IMR-90 (cell line): ENCODE measurements at places on chromosomes 3 and 15. TPM values are rescaled to one million over a fixed set of nuclear protein-coding genes. Genes with fewer than 3 reads are reported as not detected.

GRCh38 chr15:89514596-89515406 lies 18.4 kb upstream of the RHCG start:
- H3K4me1 ChIP-seq = no peaks in the 10 kb centered on the region
- no peak overlapping the region for H3K27ac ChIP-seq
- no peak for DNase-seq

- H3K4me3 ChIP-seq = no peak within 1 kb of the TSS
- H3K27ac ChIP-seq = no peak within 1 kb of the TSS
- DNase-seq = peak; percentile 61
These were observed at the start of gene IL20RB for GRCh38 chr3:136957751-136958288. Gene IL20RB, plus strand, starts transcription at chr3:136957983. Its CDS starts 131 bp downstream, at chr3:136958114.

DNA sequence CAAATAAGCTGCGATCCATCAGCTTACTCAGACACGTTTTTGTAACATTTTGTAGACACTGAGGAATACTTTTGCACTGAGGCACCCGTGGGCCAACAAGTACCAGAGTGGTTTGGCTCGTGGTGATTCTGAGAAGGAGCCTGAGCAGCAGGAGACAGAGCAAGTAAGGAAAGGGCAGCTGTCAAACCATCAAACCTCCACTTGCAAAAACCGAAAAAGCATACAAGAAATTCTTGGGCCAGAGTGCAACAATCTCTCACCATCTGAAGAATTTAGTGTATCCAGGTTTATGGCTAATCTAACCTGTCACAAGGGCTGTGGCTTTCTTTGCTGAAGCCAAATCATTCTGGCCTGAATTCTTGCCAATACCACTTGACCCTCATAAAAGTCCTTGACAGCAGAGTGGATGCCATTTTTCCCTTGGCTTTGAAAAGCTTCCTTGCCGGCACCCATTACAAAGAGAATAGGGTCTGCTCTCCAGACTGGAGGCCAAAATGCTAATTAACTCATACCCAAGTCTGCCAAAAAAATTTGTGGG lies 56.7 kb downstream of the MYO1E start:
- H3K27me3 ChIP-seq = no peaks in the 10 kb centered on the region
- peak; percentile 51 for DNase-seq
- H3K36me3 ChIP-seq = no peaks in the 10 kb centered on the region
- no peak overlapping the region for H3K4me3 ChIP-seq
- H3K4me1 ChIP-seq = peaks cover 13% of the 10 kb centered on the region
- no peak overlapping the region for H3K27ac ChIP-seq

DNA sequence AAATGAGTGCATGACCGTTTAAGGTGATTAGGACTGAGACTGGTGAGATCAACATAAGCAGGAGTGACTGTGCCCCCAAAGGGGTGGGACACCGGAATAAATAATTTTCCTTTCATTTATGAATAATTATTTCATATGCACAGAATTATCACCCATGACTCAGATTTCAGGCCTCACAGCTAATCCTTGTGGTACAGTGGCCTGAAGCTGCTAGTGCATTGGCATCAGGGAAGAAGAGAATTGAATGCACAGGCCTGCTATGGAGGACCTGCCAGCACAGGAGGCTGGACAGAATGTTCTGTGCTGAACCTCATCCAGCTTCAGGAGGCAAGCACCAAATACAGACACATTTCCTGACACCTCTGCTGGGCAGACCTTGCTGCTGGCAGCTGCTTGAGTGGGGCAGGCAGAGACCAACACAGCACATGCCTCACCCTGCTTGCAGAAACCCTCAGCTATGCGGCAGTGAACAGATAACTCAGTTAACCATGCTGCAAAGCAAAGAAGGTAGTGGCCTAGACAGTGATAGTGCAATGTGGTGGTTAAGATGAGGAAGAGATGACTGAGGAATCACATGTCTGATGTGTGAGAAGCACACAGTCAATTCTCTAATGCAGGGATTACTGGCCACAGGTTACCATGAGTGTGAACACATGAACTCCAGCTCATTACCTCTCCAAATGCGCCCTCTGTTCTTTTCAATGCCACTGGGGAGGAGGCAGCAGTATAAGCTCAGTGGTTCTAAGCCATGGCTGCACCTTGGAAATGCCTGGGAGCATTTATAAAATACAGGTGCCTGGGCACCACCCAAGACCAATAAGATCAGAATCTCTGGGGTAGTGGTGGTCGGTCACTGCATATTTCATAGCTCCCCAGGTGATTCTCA lies 68.1 kb upstream of the SCN5A start:
- H3K36me3 ChIP-seq = no peaks in the 10 kb centered on the region
- H3K27ac ChIP-seq = no peak overlapping the region
- DNase-seq = no peak
- H3K4me1 ChIP-seq = peaks cover 9% of the 10 kb centered on the region
- H3K4me3 ChIP-seq = no peak overlapping the region
- H3K27me3 ChIP-seq = no peaks in the 10 kb centered on the region

DNA sequence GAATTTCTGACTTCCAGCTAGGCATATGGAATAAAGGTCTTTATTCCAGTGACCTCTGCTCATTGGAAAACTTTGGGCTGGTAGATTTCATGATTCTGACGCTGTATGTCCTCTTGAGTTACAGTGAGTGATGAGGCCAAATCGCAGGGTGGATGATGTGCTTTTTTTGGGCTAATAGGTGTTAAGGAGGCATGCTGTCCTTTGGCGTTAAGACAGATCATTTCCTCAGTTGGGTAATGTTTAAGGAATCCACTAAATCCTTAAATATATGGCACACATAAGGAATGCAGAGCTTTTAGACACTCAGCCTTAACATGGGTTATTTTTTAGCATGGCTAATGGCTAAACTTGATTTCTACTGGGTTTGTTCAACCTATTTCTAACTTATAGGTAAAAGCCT lies 87.9 kb downstream of the LPP start:
- no peaks in the 10 kb centered on the region for H3K27me3 ChIP-seq
- H3K27ac ChIP-seq = no peak overlapping the region
- DNase-seq = no peak
- H3K4me3 ChIP-seq = no peak overlapping the region
- H3K4me1 ChIP-seq = peaks cover 22% of the 10 kb centered on the region

PIGB gene
- total RNA-seq = 11.8 and 17.5 TPM in 2 replicates

DNA sequence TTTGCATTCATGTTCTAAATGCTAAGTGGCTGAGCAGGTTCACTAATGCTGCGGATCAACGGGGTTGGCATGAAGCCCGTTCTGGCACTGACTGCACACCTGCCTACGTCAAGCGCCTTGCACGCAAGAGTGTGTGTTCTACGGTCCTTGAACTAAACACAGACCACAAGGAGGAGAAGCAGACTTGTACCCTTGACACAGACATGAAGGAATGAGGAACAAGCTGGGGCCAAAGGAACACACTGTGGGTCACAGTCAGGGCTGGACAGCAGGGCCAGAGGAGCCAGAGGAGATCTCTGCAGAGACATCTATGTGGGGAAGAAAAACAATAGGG lies 48.0 kb upstream of the LDHAL6B start:
- no peaks in the 10 kb centered on the region for H3K4me1 ChIP-seq
- peaks cover 28% of the 10 kb centered on the region for H3K36me3 ChIP-seq
- no peak overlapping the region for H3K4me3 ChIP-seq
- no peaks in the 10 kb centered on the region for H3K27me3 ChIP-seq

DNA sequence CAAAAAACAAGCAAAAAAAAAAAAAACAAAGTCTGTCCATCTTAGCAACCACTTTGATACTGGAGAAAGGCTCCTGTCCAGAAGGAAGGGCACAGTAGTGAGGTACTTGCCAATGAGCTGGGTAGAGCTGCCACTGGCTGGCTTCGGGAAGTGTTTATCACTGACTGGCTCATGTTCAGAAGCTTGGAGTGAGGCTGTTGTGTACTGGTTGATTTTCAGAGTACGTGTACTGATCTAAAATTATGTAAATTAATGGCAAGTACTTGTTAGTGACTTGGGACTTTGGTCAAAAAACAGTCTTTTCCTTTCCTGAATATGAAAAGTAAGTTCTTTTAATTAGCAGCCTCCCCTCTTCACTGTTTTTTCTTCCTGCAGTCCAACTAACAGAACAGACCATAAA lies 979 bp upstream of the ZNF621 start:
- DNase-seq = no peak
- peaks cover 3% of the 10 kb centered on the region for H3K4me1 ChIP-seq
- H3K27me3 ChIP-seq = no peaks in the 10 kb centered on the region
- H3K27ac ChIP-seq = no peak overlapping the region

GRCh38 chr15:77611767-77612166 lies 20.9 kb downstream of the LINGO1 start:
- H3K4me1 ChIP-seq = 0 out of 2 replicates have a peak, but pooled peaks cover 3% of the 10 kb centered on the region
- H3K4me3 ChIP-seq = no peak overlapping the region
- H3K36me3 ChIP-seq = no peaks in the 10 kb centered on the region
- no peak overlapping the region for H3K27ac ChIP-seq

- H3K4me1 ChIP-seq = no peaks in the 10 kb centered on the region
- DNase-seq = peak; percentile 75
- H3K27me3 ChIP-seq = no peaks in the 10 kb centered on the region
- no peak overlapping the region for H3K4me3 ChIP-seq
- no peaks in the 10 kb centered on the region for H3K36me3 ChIP-seq
These were observed 45.0 kb downstream of the SUCNR1 start for GRCh38 chr3:151918253-151919029.

- H3K27me3 ChIP-seq = no peaks in the 10 kb centered on the region
- H3K27ac ChIP-seq = peak overlapping the region; percentile 79
- H3K4me1 ChIP-seq = peaks cover 12% of the 10 kb centered on the region
- peaks cover 4% of the 10 kb centered on the region; the same call in 1 of the 2 replicates for H3K36me3 ChIP-seq
- H3K4me3 ChIP-seq = peak overlapping the region; percentile 87
These were observed 853 bp downstream of the TEX264 start for GRCh38 chr3:51671734-51672475.

B3GALNT1 gene
- total RNA-seq = 8.2 and 8.6 TPM in 2 replicates

MYO1E gene
- total RNA-seq = 35.8 and 37.3 TPM in 2 replicates
